ENCODE measurements at places on chromosomes 1 and 21. TPM values are rescaled to one million over a fixed set of nuclear protein-coding genes. Genes with fewer than 3 reads are reported as not detected.

The CD5L gene
- not detected for total RNA-seq

The COL11A1 gene
- total RNA-seq: 19.6 TPM

The FCRL1 gene
- total RNA-seq: not detected

The FYB2 gene
- not detected for total RNA-seq

The PRAMEF10 gene
- total RNA-seq: not detected

The KPRP gene
- not detected for total RNA-seq

The CELA3B gene
- total RNA-seq: not detected

The MECR gene
- 28.0 TPM for total RNA-seq

The JAM2 gene
- total RNA-seq: under 0.01 TPM

The AMY2A gene
- total RNA-seq: not detected

The PLEKHN1 gene
- total RNA-seq: 1.9 TPM
